ENCODE measurements at places on chromosomes 5 and 9. TPM values are rescaled to one million over a fixed set of nuclear protein-coding genes. Genes with fewer than 3 reads are reported as not detected.
A peak's percentile ranks its signal among the peaks of the same experiment; 100 is the strongest.

- ATAC-seq, result no peak
- no peaks in the 10 kb centered on the region for H3K4me1 ChIP-seq
- H3K36me3 ChIP-seq, result no peaks in the 10 kb centered on the region
- H3K27me3 ChIP-seq, result no peaks in the 10 kb centered on the region
Measured at GRCh38 chr5:158499892-158500418, 599.8 kb downstream of the EBF1 start.

GRCh38 chr5:59380350-59380951 lies 513.1 kb downstream of the PDE4D start:
- H3K27ac ChIP-seq, result no peak overlapping the region
- no peaks in the 10 kb centered on the region for H3K27me3 ChIP-seq
- H3K36me3 ChIP-seq, result no peaks in the 10 kb centered on the region
- H3K4me1 ChIP-seq, result no peaks in the 10 kb centered on the region

DNA sequence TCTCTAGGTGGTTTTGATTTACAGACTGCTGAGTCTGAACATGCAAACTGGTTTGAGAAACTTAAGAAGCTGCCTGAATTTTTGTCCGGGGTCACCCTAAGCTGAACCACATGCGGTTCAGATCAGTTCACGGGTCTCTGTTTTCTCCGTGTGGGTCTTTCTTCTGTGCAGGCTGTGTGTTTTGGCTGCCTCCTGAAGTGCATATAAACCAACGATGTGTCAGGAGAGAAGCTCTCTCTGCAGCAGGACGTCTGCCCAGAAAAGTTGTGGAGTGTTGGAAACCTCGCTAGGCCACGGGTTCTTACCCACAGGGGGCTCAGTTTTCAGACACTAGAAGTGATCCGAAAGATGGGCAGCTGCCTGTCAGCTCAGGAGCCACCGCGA lies 364.2 kb downstream of the IRX2 start:
- no peaks in the 10 kb centered on the region for H3K36me3 ChIP-seq
- H3K4me3 ChIP-seq, result no peak overlapping the region
- H3K4me1 ChIP-seq, result no peaks in the 10 kb centered on the region

DNA sequence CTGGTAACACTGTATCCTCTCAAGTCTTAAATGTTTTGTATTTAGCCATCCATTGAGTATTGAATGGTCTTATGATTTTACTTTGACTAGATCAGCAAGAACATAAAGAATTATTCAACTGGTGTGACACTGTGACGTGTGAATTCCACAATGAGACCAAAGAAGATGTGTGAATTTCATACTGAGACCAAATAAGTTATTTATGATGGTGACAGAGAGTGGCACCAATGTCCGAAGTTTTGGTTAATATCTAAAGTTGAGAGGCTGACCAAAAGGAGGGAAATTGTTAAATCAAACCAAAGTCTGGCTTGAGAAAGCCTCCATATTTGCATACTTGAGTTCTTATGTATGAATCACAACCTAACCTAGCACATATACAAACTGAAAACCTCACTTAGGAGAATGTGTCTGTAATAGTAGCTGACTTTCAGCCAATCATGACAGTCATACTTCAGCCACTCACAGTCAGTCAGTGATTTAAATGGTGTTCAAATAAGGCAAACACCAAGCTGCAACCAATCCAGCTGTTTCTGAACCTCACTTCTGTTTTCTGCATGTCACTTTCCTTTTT lies 31.5 kb upstream of the FAM170A start:
- no peaks in the 10 kb centered on the region for H3K36me3 ChIP-seq
- H3K4me3 ChIP-seq, result no peak overlapping the region
- no peaks in the 10 kb centered on the region for H3K4me1 ChIP-seq
- no peak overlapping the region for H3K27ac ChIP-seq

DNA sequence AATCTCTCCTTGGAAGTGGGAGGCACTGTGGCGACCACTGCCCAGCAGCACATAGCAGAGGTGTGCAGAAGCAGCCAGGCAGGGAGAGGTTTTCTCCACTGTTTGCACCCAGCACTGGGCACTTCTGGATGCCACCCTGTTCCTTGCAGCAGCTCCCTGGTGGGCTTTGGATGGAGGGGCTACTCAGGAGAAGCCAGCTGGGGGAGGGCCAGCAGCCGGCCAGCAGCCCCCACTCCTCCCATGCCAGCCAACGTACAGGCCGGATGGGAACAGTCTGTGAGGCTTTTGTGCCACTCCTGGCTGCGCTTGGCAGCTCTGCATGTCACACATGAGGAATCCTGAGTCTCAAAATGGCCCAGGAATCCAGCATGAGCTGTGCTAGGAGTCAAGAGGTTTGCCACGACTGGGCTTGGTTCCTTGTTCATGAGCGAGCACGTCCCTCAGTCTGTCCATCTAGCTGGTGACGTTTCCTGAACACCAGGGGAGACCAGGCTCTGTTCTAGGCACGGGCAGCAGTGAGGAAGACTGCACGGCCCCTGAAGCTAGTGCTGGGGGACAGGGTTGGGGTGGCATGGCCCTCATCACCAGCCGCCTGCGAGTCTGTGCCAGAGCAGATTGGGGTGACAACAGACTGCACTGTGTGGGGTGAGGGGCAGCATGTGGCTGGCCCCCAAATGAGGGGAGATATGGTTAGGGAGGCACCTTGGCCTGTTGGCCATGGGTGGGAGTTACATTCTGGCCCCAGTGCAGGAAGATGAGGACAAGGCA lies 10.1 kb downstream of the PHF2 start:
- ATAC-seq, result no peak
- H3K27me3 ChIP-seq, result no peaks in the 10 kb centered on the region
- peaks cover 20% of the 10 kb centered on the region for H3K4me1 ChIP-seq
- H3K4me3 ChIP-seq, result no peak overlapping the region
- H3K27ac ChIP-seq, result no peak overlapping the region

- no peak for ATAC-seq
- no peaks in the 10 kb centered on the region for H3K36me3 ChIP-seq
- H3K4me3 ChIP-seq, result no peak overlapping the region
- no peaks in the 10 kb centered on the region for H3K27me3 ChIP-seq
- H3K27ac ChIP-seq, result no peak overlapping the region
Measured at GRCh38 chr9:126395439-126396212, 69.0 kb downstream of the MVB12B start.

GRCh38 chr5:154179846-154180710 lies 10.5 kb upstream of the GALNT10 start:
- no peak overlapping the region for H3K4me3 ChIP-seq
- H3K27ac ChIP-seq, result no peak overlapping the region
- H3K4me1 ChIP-seq, result no peaks in the 10 kb centered on the region
- peak; percentile 77 for ATAC-seq
- H3K36me3 ChIP-seq, result no peaks in the 10 kb centered on the region

DNA sequence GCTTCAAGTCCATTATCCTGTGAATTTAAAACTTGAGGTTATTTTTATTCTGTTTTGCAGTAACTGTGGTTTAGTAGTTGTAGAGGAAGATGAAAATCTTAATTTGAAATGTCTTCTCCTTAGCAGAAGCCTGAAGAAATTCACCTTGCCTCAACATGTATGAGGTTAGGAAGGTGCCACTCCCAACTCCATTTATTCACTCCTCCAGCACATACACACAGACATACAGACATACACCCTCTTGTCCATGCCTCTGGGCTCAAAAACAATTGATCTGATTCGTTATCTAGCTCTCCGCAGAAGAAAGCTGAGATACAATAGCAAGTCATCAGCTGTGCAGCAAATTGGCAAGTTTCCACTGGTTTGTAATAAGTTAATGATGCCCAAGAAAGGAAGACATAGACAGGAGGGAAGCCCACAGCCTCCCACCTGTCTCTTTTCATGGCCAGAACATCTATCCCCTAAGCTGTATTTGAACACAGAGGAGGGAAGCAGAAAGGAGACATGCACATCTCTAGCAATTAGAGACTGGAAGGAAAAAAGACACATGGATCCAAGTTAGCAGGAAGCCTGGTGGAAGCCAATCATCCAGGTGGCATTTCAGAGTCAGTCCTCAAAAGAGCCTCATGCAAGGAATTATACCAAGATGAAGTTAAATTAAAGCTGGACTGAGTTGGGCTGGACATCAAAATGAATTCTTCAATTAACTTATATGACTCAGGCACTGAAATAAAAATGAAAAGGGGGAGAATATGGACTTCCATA lies 257.9 kb downstream of the ASTN2 start:
- no peaks in the 10 kb centered on the region for H3K36me3 ChIP-seq
- no peaks in the 10 kb centered on the region for H3K4me1 ChIP-seq
- no peaks in the 10 kb centered on the region for H3K27me3 ChIP-seq
- no peak overlapping the region for H3K27ac ChIP-seq

DNA sequence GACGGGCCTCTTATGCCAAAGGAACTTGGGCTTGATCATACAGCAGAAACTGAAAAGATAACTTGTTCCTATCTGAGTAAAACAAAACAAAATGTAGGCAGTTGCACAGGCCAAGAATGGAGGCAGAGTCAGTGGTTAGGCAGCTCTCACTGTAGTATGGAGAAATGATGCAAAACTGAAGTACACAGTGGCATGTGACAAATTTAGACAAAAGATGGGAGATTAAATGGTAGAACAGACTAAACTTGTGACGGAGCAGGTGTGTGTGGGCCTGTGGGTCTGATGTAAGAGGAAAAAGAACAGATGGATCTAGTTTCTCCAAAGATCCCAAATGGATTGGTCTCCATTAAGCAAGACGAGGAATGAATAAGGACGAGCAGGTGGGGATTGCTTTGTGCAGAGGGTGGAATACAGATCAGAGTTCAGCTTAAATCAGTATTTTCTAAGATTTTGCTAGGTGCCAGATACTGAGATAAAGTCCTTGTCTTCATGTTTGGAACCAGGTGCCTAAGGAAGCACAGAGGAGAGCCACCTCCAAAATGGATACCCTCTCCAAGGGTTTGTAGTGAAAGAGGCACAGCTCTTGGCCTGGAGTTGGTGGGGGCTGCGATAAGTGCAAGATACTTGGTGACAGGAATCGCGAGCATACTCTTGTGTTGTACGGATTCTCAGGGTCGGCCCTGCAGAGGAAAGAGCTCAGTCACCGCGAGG lies 722 bp upstream of the DCP2 start:
- H3K4me1 ChIP-seq, result peaks cover 41% of the 10 kb centered on the region
- H3K36me3 ChIP-seq, result no peaks in the 10 kb centered on the region
- H3K27ac ChIP-seq, result peak overlapping the region; percentile 4
- H3K4me3 ChIP-seq, result peak overlapping the region; percentile 62
- no peak for ATAC-seq

DNA sequence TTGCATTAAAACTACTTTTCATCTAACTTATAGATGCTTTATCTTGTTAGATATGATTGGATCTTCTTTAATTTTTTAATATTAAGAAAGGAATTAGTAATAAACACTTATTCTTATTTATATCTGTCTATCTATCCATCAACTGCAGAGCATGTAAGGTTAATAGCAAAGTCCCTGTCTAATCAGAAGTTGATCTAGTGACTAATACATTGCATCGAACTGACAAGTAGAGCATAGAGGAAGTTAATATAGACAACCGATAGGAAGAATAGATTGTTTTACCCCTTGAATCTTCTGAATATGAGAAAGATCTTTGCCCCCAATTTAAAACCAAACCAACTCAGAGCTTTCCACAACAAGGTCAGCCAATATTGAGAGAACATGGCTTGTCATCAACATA lies 862.0 kb upstream of the CDH6 start:
- no peaks in the 10 kb centered on the region for H3K27me3 ChIP-seq
- no peak overlapping the region for H3K27ac ChIP-seq
- no peak overlapping the region for H3K4me3 ChIP-seq
- H3K4me1 ChIP-seq, result no peaks in the 10 kb centered on the region

GRCh38 chr9:71744754-71745521 lies 23.4 kb downstream of the CEMIP2 start:
- no peak overlapping the region for H3K4me3 ChIP-seq
- no peaks in the 10 kb centered on the region for H3K4me1 ChIP-seq
- no peaks in the 10 kb centered on the region for H3K36me3 ChIP-seq
- no peaks in the 10 kb centered on the region for H3K27me3 ChIP-seq

GRCh38 chr5:40569546-40570270 lies 110.0 kb upstream of the PTGER4 start:
- peak; percentile 46 for ATAC-seq
- H3K36me3 ChIP-seq, result no peaks in the 10 kb centered on the region
- no peak overlapping the region for H3K4me3 ChIP-seq

GRCh38 chr5:9851458-9851857 lies 221.3 kb upstream of the TAS2R1 start:
- no peak overlapping the region for H3K27ac ChIP-seq
- ATAC-seq, result no peak
- no peaks in the 10 kb centered on the region for H3K27me3 ChIP-seq
- no peaks in the 10 kb centered on the region for H3K36me3 ChIP-seq
- H3K4me3 ChIP-seq, result no peak overlapping the region
- no peaks in the 10 kb centered on the region for H3K4me1 ChIP-seq

DNA sequence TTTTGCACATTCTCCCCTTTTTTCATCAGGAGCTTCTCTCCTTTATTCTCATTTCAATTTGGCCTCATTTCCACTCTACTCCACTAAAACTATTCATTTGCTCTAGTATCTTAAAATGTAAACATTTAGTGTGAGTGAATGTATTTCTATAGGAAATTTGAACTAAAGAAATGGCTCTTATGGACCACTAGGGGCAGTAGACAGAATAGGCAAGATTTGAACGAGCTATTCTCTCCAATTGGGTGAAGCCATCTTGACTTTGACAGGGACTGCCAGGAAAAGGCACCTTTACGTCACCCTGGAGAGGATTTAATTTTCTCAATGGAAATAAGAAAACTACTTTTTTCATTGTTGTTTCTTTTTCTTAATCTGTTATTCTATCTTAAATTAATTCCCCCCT lies 666.3 kb downstream of the DNAH5 start:
- no peak for ATAC-seq
- no peak overlapping the region for H3K4me3 ChIP-seq
- no peaks in the 10 kb centered on the region for H3K36me3 ChIP-seq
- H3K27me3 ChIP-seq, result no peaks in the 10 kb centered on the region

GRCh38 chr5:128121651-128122050 lies 38.1 kb downstream of the SLC12A2 start:
- H3K27ac ChIP-seq, result no peak overlapping the region
- H3K4me1 ChIP-seq, result no peaks in the 10 kb centered on the region
- no peaks in the 10 kb centered on the region for H3K36me3 ChIP-seq

DNA sequence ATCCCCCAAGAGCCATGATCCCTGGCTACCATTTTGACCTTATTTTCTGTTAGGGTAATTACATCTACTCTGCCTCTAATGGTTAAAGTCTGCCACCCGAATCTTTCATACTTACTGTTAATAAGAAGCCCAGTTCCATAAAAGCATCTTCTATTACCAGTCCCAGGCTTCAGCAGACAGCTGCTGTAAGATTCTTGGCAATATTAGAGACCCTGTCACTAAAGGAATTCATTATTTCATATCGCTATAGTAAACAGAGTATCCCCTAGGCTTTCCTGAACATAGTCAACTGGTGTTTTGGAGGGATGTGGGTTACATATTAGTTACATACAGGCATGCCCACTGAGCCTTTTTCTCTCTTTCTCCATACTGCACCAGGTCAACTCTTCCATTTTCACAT lies 608.7 kb upstream of the SEMA6A start:
- no peaks in the 10 kb centered on the region for H3K36me3 ChIP-seq
- no peaks in the 10 kb centered on the region for H3K4me1 ChIP-seq
- H3K27ac ChIP-seq, result no peak overlapping the region
- no peak overlapping the region for H3K4me3 ChIP-seq
- no peak for ATAC-seq

CER1 gene
- total RNA-seq, result not detected

PPP3R2 gene
- not detected for total RNA-seq

FABP6 gene
- not detected for total RNA-seq

SPATA31D4 gene
- total RNA-seq, result not detected

CTNND2 gene
- 1.8 TPM for total RNA-seq

ELOVL7 gene
- total RNA-seq, result 5.1 TPM

GARNL3 gene
- total RNA-seq, result 4.7 TPM

GPR21 gene
- 3.2 TPM for total RNA-seq

FOXD1 gene
- total RNA-seq, result 9.6 TPM

SPIN1 gene
- 112 TPM for total RNA-seq

CBY3 gene
- total RNA-seq, result not detected

OBP2B gene
- not detected for total RNA-seq

ZNG1F gene
- 8.5 TPM for total RNA-seq

PCDHGB5 gene
- 9.3 TPM for total RNA-seq
